ENCODE measurements at places on chromosomes 12 and 14.

DNA sequence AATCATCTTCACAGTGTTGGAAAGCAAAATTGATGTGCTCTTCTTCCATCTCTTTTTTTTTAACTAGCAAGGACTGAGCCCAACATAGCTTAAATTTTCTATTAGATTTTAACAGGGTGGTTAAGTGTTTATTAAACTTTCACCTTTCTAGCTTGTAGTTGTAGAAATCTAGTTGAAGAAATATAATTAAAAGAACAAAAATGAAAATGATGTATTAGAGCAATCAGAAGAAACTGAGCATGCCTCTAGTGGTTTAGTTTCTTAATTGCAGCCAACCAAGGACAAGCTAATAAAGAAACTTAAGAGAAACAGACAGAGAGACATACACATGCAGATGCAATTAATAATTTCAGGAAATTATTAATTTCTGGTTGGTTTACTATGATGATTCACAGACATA, 673.0 kb upstream of the LMO3 start:
- no peak for DNase-seq

DNA sequence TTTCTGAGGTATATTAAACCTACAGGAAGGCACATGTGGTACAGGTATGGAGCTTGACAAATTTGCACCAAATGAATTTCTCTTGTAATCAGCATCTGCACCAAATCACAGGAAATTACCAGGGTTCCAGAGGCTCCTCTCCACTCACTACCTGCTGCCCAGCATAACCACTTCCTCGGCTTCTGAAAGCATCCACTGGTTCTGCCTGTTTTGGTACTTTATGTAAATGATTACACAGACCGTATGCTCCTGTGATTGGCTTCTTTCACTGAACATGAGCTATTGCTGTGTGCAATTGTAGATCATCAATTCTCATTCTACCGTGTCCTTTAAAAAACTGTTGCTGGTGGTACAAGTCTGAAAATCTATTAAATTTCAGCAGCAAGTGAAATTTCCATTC, 522.1 kb downstream of the TMEM132D start:
- no peak for DNase-seq

DNA sequence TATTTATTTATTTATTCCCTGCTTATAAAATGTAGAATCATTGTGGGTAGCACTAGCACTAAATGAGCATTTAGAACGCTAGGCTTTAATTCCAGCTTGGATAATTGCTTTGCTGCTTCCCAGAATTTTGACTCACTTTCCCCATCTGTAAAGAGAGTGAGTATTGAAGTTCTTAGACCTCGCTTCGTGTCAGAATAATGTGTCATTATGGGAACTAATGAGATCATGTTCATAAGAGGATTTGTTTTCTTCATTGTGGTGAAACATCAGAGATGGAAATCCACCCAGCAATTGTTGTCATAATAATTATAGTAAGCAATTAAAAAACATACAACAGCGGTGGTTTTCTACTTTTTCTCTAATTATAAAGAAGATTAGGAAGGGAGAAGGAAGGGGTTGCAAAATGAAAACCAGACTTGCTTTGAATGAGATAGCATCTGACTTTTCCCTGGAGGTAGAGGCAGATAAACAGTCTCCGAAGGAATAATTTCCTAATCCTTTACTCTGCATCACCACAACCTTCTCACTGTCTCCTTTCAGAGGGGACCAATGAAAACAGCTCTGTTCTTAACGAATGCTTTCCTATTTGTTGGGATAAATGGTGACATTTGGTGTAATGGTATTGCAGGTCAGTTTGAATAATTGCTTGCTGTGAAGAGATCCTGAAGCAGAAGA, 86.8 kb upstream of the ARHGAP5 start:
- DNase-seq, result no peak

DNA sequence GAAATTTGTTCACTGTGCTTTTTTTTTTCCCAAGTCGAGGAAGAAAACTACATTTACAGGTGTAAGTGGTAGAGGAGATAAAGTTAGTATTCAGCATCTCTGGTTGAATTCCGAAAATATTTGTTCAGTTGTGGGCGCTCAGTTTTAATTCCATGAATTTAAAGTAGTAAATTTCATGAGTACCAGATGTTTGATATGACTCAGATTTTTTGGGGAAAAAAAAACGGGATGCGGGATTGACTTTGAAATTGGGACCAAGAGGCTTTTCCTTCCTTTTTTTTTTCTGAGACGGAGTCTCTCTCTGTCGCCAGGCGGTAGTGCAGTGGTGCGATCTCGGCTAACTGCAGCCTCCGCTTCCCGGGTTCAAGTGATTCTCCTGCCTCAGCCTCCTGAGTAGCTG, 1.6 kb downstream of the TULP3 start:
- DNase-seq, result no peak

- no peak for DNase-seq
These were observed 5.6 kb downstream of the RIC8B start for GRCh38 chr12:106780010-106780631.

DNA sequence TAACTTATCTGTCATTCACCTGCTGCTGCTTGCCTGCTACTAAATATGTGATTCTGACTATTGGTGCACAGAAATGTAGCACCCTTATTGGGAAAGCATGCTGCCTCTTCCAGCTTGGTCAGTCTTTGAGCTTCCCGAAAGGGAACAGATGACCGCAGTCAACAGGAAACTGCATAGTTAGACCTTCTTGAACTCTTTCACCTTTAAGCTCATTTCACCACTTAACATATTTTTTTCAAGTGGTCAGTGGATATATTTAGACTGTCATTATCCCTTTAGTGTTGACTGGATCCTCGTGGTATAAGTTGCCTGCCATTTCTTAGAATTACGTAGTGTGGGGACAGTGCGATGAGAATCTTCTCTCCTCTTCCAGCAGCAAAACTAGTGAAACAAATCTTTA, 224.9 kb downstream of the FBXL14 start:
- DNase-seq, result no peak

GRCh38 chr12:124872068-124872719, 8.5 kb upstream of the SCARB1 start:
- DNase-seq, result no peak

- DNase-seq, result no peak
These were observed 91.4 kb downstream of the CHGA start for GRCh38 chr14:93014058-93015023.

- DNase-seq, result peak; percentile 33
These were observed 713 bp downstream of the FRMD6 start for GRCh38 chr14:51652168-51653078.

DNA sequence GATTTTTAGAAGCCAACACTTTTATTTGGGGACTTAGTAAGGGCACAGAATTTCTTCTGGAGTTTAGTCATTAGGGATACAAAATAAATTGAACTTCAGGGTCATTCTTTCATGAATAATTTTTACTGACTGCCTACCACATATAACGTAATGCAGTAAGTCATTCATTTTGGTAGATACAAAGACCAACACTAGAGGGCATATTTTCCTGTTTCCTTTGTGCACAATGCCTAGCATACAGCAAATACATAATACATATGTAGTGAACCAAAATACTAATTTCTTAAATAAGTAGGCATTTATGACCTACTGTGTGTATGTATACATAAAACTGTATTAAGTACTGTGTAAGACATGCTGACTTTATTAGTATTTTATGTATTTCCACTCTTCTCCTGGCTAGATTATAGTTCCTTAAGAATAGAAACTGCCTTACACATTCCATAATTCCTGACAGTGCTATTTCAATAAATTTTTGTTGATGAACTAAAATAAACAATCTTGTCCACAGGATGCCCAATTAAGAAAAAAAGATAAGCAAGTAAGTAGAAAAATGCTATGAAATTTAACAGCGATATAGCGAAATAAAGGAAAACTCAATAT, 47.9 kb downstream of the PPP1R12A start:
- DNase-seq, result no peak

GRCh38 chr12:127830065-127830460, 436.9 kb upstream of the TMEM132C start:
- DNase-seq, result no peak

DNA sequence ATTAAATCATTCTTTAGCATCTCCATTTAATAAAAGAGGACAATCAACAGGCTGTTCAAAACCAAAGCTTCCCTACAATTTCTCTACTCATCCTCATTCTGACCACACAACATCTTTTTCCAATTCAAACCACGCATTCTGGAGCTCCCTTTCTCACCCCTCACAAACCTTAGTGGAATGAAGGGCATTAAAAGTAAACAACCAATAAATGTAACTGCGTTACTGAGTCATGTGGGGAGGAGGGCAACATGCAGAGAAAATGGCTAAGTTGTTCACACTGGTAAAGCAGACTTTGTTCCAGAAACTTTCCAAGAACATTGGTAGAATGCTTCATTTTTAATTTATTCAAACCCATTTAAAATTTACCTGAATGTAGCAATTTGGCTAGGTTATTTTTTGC, 19.6 kb downstream of the SOX5 start:
- DNase-seq, result no peak

GRCh38 chr14:68607867-68608573, 184.8 kb downstream of the ZFP36L1 start:
- DNase-seq, result no peak

- DNase-seq, result no peak
These were observed 9.7 kb upstream of the TUBA1A start for GRCh38 chr12:49198431-49199155.

DNA sequence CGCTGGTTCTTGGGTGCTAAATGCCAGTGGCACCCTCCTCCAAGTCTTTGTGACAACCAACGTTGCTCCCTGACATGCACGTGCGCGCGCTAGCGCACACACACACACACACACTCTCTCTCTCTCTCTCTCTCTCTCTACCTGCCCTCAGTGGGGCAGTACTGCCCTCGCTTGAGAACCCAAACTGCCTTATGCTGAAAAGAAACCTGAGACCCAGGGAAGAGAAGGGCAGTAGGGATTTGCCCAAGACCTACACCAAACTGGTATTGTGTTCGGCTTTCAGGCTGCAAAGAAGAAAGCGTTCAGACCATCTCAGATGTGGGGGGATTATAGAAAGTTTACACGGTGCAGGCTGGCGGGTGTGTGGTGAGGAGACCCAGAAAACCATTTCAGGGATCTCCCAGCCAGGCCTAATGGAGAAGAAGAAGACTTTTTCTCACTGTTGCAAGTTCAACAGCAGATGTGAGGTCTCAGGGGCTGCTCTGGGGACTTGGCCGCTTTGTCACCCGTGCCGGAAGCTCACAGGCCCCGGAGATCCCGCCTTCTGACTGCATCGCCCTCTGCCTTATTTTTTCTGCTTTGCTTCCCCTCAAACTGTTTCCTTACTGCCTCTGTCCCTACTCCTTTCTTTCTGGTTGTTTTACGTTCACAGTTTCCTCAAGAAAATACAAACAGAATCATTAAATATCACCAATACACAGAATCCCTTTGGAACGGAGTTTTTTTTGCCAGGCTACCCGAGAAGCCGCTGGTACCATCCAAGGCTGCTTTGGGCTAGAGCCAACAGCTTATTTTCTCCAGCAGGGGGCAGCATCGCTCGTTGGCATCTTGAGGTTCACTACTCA, 82.4 kb downstream of the PPM1A start:
- DNase-seq, result peak; percentile 54

- DNase-seq, result peak; percentile 86
These were observed 37.6 kb downstream of the PACS2 start for GRCh38 chr14:105351920-105352851.

DNA sequence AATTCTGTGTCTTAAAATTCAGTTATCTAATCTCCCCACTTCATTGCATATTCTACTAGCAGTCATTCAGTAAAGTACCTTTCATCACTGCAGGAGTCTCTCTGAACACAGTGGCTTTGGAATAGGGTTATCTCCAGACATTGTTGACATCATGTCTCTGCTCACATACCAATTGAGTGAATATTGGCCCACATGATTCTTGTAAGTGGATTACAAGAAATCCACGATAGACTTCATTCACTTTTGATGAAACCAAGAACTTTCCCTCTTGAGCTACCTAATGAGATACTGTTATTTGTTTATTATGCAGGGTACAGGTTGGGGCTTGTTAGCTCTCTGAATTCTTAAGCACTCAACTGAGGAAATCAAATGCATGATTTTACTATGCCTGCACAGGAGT, 284.9 kb downstream of the RAD51B start:
- DNase-seq, result no peak

GRCh38 chr14:77099425-77100167, 1.5 kb downstream of the CIPC start:
- DNase-seq, result no peak

GRCh38 chr12:120467439-120467838, 2.1 kb downstream of the SRSF9 start:
- no peak for DNase-seq

DNA sequence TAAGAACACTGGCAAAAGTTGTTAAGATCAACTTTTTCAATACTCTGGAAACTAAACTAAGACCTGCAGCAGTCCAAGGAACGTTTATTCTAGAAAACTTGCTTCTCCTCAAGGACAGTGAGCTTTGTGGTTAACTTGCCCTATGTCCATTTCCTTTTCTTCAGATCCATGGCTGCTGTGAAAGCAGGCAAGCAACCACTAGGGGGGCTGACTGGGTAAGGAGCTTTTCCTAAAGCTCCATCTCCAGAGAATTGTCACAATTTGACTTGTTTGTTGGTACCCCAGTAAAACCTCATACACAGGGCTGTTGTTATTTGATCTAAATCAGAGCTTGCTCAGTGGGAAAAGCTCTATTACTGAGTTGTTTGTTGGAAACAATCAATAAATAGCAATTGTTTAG, 10.1 kb upstream of the RPL10L start:
- DNase-seq, result no peak

GRCh38 chr12:10140001-10140400, 10.0 kb upstream of the CLEC7A start:
- peak; percentile 7 for DNase-seq

- DNase-seq, result no peak
These were observed 31.2 kb upstream of the VASH1 start for GRCh38 chr14:76729953-76730505.

Data from CD4-positive, CD25-positive, alpha-beta regulatory T cell (primary cell).